ENCODE measurements at places on chromosomes 1 and 21.
A peak's percentile ranks its signal among the peaks of the same experiment; 100 is the strongest.

- peak; percentile 74 for DNase-seq
Measured at GRCh38 chr1:52632732-52633290, at the start of gene SHISAL2A. Gene SHISAL2A (plus strand): TSS chr1:52633168. CDS start chr1:52633494, 326 bp downstream.

GRCh38 chr1:197287863-197288262 is 19.8 kb downstream of the CRB1 start:
- DNase-seq: no peak

DNA sequence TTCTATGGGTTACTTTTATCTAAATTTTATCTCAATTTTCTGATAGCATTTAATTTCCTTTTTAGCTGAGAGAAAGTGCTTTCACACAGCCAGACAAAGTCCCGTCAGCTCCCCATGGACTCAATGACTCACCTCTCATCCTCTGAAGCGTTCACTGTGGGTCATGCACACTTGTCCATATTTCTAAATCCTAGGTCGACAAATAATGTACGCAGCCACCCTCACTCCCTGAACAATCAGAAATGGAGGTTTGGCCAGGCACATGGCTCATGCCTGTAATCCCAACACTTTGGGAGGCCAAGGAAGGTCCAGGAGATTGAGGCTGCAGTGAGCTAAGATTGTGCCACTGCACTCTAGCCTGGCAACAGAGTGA is 42.4 kb upstream of the COA6 start:
- no peak for DNase-seq

GRCh38 chr1:53260631-53261247 is 22.4 kb upstream of the MAGOH start:
- DNase-seq: no peak

DNA sequence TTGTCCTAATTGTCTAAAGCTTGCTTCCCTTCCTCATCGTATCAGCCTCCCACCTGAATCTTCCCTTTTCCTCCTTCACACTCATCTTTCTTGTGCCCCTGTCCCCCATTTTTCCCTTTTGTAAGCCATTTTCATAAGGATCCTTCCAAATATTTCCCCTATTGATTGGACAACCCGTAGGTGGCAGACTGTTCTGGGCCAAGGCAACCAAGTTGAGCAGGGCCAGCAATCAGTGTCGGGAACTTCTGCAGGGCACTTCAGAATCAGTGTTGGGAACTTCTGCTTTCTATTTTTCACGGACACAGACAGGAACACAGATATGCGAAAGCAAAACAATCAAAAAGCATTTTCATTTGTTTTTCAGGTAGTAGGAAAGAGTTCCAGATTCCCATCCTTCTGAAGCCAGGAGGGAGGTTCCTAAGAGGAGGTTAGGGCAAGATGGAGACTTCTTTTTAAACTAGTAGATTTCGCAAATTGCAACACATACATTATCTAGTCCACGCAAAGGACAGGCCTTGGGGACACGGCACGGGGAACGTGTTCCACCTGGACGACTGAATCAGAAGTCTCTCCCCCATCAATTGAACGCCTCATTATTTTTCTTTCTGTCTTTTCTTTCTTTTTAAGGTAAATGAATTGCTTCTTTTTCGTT is 691 bp upstream of the MPZL1 start:
- peak; percentile 66 for DNase-seq

DNA sequence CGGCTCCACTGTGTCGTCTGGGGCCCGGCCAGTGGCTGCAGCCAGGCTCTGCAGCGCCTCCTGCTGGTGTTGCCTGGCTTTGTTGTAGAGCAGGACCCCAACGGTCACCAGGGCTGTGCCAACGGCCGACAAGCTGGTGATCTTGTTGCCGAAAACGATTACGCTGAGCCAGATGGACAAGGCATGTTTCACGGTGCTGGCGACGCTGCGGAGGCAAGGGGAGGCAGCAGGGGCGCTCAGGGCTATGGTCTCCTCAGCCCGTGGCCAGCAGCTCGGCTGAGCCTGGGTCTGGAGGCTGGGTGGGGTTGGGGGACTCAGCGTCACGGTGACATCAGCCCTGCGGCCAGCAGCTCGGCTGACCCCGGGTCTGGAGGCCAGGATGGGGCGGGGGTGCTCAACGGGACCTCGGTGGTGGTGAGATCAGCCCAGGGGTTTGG is 7.0 kb upstream of the CDK11B start:
- no peak for DNase-seq

DNA sequence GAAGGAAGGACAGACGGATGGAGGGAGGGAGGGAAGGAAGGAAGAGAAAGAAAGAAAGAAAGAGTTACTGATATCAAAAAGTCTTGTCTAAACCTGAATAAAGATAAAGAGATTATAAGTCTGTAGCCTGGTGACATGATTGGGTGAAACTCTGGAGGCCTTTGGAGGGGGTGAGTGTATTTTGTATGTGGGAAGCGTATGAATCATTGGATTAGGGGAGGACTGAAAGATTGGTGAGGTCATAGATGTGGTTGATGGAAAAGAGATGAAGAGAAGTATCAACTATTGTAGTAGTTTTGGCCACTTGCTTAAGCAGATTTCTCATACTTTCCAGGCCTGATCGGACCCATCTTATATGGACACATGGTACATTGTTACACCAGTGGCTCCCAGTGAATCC is 11.5 kb upstream of the KCNJ6 start:
- no peak for DNase-seq

GRCh38 chr1:228871314-228872061 is 136.2 kb downstream of the RHOU start:
- DNase-seq: no peak

DNA sequence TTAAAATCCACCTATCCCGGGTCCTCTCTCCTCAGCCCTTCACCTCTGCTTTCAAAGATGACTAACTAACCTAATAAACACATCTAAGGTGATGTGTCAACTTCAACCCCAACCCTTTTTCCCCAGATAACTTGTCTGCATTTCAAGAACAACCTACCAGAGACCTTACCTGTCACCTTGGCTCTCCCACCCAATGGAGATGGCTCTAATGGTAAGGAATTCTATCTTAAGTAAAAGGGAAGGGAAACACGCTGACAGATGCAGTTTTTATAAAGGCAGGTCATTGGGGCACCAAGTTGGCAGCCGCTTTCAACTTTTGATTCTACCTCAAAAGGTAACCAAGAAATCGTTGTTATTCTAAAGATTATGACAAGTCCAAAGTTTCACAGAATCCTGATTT is 37.6 kb downstream of the MRPL39 start:
- DNase-seq: no peak

GRCh38 chr1:245843101-245843500 is 664.0 kb downstream of the SMYD3 start:
- peak; percentile 40 for DNase-seq

- no peak for DNase-seq
Measured at GRCh38 chr1:206757524-206758266, 12.9 kb upstream of the IL19 start.

DNA sequence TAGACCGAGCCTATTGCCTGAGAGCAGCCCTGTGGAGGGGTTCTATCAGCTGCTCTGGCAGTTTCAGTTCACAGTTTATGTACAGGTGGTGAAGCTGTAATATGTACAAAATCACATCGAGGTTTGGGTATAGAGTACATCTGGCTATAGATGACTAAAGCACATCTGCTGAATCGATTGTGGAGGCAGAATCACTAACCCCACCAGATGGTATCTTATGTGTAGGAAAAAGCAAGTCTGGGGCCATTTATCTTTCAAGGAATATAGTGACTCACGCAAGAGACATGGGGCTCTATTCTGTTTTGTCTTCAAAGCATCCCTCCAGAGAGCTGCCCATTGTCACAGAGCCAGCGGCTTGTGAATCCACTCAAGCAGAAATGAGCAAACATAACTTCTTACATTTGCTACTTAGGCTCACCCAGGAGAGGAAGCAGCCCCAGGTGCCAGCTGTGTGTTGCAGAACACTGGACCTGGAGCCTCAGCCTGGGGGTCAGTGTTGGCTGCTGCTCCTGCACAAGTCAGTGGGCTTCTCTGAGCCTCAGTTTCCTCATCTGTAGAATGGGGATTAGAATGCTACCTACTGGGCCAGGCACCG is 21.3 kb downstream of the MIIP start:
- DNase-seq: no peak

DNA sequence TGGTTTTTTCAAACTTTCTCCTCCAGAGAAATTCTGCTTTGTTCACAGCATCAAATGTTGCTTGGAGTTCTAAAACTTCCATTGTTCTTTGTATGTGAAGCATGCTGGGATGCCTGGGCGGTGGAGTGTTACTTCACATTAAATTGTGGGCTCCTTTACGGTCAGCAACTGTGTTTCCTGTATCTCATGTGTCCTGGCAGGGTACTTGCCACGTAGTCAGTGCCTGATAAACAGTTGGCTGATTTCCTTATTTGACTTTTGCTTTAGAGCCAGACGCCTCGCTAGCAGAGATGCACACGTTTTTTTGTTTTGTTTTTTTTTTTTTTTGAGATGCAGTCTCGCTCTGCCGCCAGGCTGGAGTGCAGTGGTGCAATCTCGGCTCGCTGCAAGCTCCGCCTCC is 96.7 kb downstream of the UCK2 start:
- DNase-seq: no peak

- no peak for DNase-seq
Measured at GRCh38 chr1:88618331-88618730, 65.7 kb upstream of the PKN2 start.

DNA sequence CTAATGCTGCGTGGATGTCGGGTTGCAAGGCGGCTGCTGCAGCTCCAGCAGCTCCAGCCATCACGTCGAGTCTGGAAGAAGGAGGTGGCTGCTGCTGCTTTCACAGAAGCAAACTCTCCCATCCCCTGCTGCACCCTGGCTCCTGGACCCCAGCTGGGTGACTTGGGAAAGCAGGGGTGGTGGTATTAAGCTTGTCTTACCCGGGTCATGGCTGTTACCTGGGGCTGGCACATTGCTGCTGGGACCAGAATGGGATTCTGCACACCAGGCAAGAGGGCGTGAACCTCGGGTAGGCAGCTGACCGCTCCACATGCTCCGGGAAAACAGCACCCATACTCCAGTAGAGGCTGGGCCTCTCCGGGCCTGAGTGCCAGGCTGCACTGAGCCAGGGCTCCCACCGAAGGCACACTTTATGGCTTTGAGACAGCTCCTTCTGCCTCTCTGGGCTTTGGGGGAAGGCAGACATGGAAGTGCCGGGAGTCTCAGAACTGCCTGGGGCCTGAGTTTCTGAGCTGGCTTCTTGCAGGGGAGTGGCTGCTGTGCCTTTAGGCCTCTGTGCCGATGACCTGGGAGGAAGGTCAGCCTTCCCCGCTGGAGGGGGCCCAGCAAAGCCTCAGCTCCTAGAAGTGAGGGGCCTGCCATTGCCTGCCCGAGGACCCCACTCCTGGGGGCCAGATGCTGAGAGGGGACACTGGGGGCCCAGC is 1.2 kb downstream of the SMIM1 start:
- DNase-seq: no peak

GRCh38 chr1:241817331-241817792 is 30.6 kb upstream of the EXO1 start:
- no peak for DNase-seq

- no peak for DNase-seq
Measured at GRCh38 chr1:236502579-236502971, 21.2 kb upstream of the LGALS8 start.

DNA sequence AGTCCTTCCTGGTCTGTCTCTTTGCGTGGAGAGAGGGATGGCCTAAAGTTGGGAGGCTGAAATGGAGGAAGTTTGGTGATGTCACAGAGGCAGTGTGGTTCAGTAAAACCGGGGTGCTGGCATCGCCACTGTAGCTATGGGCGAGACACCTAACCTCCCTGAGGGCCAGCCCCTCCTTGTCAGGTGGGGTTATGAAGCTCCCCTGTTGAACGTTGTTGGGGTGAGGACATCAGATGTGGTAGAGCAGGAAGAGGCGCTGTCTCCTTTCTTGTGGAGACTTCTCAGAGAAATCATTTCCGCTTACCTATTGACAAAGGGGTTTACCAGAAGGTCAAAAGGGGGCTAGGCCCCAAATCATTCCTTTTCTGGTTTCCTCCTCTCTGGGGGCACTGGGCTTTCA is 294.7 kb downstream of the SIPA1L2 start:
- DNase-seq: no peak

DNA sequence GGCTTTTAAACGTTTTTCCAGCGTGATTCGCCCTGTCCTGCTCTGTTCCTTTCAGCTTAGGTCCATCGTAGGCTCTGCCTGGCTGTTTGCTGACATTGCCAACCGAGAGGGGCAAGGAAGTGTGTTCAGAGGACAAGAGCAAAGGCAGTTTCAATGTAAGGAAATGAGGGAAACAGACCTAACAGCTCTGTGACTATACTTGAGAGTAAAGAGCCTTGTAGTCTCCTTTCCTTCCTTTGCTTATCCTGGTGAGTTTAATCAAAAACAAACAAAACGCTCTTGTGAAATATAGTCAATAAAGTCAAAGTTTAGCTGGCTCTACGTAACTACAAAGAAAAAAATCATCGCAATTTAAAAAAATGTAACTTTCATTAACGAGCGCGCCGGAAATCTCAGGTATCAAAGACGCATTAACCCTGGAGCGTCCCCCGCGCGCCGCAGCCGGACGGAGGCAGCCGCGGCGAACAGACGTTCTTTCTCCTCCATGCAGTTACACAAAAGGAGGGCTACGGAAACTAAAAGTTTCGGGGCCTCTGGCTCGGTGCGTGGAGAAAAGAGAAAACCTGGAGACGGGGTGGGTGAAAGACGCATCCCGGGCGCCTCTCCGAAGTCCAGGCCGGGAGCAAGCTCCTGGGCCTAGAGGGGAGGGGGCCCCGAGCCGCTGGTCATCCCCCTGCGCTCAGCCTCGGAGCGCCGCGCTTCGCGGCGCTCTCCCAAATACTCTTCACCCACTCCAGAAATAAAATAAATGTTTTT is 617 bp upstream of the ADGRL2 start:
- peak; percentile 44 for DNase-seq

- no peak for DNase-seq
Measured at GRCh38 chr1:48695161-48695560, 81.5 kb downstream of the BEND5 start.

DNA sequence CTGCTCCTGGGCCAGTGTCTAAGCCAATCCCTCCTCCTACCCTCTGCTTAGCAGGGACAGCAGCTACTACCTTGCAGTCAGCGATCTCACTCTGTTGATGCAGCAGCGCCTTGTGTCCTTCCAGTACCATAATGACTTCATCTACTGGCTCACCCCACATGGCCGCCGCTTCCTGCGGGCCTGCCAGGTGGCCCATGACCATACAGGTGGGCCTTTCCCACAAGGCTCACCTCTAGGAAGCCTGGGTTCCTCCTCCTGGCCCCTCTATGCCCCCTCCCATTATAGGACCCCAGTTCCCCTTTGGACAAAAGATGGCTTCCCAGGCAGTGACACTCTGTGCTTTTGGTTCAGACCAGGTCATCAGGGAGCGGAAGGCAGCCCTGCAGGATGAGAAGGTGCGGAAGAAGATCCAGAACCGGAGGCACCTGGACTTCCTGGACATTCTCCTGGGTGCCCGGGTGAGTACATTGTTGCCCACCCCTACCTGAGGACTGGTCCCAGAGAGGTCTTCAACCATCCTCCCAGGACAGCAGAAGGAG is 15.1 kb downstream of the CYP4B1 start:
- no peak for DNase-seq

- DNase-seq: no peak
Measured at GRCh38 chr21:22164912-22165311, 1166.7 kb downstream of the NCAM2 start.

- no peak for DNase-seq
Measured at GRCh38 chr1:192399161-192399560, 82.4 kb downstream of the RGS21 start.

- DNase-seq: peak; percentile 44
Measured at GRCh38 chr1:93631626-93632365, 49.8 kb downstream of the BCAR3 start.

Data from common myeloid progenitor, CD34-positive (primary cell).